ENCODE measurements at places on chromosomes 4 and X. TPM values are rescaled to one million over a fixed set of nuclear protein-coding genes. Genes with fewer than 3 reads are reported as not detected.

CYTL1 gene
- total RNA-seq = not detected

RBM47 gene
- total RNA-seq = not detected

ZNF711 gene
- total RNA-seq = 15.2 TPM

ADRA2C gene
- not detected for total RNA-seq

HTN1 gene
- not detected for total RNA-seq

SSX2B gene
- total RNA-seq = not detected

AIFM1 gene
- total RNA-seq = 25.8 TPM

SMIM20 gene
- 85.2 TPM for total RNA-seq

USP17L15 gene
- not detected for total RNA-seq

DKC1 gene
- total RNA-seq = 94.0 TPM

TIGD4 gene
- 3.1 TPM for total RNA-seq

NAP1L3 gene
- not detected for total RNA-seq

FRMD7 gene
- not detected for total RNA-seq

MAGEA12 gene
- not detected for total RNA-seq

PABPC1L2B gene
- not detected for total RNA-seq

GRCh38 chrX:14697451-14697850, 168.1 kb downstream of the GLRA2 start:
- DNase-seq = peak; percentile 85

DNA sequence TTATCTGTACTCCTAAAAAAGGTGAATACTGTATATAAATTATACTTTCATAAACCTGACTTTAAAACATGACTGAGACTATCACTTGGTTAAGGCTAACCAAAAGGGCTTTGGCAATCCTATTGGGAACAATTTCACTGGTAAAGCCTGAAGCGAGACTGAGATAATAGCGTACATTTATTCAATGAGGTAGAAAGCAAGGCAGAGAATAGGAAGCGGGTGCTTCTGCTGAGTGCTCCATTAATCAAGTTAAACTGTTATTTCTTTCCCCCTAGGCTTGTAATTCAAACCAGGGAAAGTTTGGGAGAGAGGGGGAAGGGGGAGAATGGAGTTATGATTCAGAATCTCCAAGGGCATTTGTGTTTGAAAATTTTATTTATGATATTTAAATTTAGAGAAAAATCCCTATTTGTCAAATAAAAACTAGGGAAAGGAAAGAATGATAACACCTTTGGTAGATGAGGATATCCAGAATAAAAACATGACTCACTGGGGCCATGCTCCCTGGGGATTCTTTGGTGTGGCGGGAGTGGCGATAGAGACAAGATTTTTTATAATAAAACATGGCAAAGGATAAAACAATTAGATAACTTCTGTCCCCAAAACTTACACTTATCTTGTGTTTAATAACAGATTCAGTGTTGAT, 34.6 kb upstream of the SORBS2 start:
- DNase-seq = no peak

- DNase-seq = no peak
Measured at GRCh38 chr4:40992472-40993295, 221.7 kb downstream of the APBB2 start.

DNA sequence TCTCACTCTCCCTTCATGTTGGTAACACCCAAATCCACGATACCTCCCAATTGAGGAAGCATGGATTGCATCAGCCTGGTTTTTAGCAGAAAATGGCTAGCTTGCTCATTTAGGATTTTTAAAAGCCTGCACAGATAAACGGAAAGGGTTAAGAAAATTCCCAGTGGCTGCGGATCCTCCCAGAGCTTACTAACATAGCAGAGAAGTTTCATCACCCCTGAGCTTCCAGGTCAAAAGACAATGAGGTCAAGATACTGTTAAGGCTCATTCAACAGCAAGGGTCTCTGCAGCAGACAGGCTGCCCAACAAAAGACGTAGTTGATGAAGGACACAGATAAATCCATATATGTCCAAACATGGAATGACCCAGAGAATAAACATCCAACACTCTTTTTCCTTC, 220.2 kb downstream of the ASMT start:
- DNase-seq = no peak

DNA sequence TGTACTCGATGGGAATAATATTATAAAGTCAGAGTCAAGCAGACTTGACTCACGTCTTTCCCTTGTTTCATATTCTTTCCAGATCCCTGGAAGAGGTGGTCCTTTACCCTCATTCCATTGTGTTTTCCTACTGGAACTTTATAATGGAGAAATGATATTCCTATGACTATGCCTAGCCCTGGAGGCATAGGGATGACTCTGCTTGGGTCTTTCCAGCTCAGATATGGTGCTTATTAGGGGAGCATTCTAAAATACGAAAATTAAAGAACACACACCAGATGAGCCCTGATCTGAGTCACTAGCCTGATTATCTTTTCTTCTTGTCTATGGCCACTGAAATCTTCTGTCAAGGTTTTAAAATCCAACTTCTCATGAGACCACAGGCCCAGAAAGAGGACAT, 231.4 kb downstream of the ANKRD50 start:
- DNase-seq = no peak

DNA sequence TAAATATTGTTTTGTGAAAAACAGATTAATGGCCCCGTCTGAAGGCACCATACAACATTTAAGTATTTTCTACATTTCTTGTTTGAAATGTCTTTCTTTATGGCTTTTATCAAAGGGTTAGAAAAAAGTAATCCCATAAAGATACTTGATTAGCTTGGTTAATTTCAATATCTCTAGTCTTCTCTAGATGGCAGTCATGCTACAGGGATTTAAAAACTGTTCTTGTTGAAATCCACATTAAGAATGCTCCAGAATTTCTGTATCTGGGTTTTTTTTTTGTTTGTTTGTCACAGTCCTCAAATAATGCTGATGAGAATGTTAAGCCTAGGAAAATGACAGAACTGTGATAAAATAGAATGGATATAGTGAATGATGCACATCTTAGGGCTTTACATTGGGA, 109.0 kb upstream of the AADAT start:
- peak; percentile 40 for DNase-seq

GRCh38 chrX:38102875-38103274, 96.5 kb downstream of the SYTL5 start:
- DNase-seq = no peak

- DNase-seq = no peak
Measured at GRCh38 chrX:29432534-29432933, 782.8 kb upstream of the MAGEB2 start.

DNA sequence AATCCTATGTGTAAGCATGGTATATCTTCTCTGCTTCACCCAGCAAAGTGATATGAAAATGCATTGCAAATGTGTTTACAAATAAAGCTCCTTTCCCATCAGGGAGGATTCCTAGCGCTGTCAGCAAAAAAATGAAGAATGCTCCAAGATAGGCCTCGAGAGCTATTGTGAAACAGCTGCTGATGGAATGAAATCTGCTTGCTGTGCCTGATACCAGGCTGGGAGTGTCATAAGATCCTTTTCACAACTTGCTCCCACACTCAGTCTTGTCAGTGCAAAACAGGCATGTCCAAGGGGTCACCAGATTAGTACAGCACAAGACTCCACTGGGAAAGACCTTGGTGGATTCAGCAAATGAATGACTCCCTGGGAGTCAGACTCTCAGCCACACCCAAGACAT, 34.1 kb downstream of the HNRNPH2 start:
- DNase-seq = no peak

DNA sequence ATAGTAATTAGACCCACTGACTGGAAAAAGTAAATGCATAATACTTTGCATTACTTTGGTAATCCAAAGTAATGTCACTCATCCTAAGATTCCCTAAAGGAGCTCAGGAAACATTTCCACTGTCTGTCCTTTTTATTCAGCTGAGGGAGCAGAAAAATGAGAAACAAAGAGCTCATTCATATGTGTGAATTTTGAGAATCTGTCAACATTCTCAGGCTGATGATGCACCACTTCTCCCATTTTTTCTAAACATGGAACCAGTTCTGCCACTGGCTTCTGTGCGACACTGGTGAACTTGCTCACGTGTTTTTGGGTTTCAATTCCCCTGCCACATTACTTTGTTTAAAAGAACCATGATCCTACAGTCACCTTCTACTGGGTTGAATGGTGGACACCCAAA, 28.4 kb upstream of the ADH7 start:
- no peak for DNase-seq

DNA sequence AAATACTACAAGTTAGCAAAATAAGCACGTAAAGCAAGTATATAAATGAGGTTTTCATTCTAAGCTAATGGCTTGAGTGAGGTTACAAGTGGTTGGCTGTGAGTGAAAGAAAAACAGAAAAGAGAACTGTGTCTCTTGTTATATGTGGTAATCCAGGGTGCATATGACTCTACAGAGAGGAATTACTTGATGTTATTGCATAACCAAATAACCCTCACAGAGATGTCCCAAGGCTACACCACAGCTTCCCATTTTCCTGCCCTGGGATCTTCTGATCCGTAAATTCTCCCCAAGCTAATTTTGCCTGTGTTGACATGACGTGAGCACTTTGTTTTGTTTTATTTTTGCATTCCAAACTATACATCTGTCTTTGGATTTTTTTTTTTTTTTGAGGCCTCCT, 470.0 kb upstream of the INTU start:
- DNase-seq = no peak

GRCh38 chr4:113531572-113531971, 230.0 kb downstream of the CAMK2D start:
- no peak for DNase-seq

GRCh38 chrX:78314561-78314960, 12.8 kb downstream of the CYSLTR1 start:
- DNase-seq = no peak

GRCh38 chr4:16617435-16617834, 281.0 kb downstream of the LDB2 start:
- DNase-seq = no peak

GRCh38 chr4:184599492-184600135, 49.6 kb downstream of the CASP3 start:
- no peak for DNase-seq

DNA sequence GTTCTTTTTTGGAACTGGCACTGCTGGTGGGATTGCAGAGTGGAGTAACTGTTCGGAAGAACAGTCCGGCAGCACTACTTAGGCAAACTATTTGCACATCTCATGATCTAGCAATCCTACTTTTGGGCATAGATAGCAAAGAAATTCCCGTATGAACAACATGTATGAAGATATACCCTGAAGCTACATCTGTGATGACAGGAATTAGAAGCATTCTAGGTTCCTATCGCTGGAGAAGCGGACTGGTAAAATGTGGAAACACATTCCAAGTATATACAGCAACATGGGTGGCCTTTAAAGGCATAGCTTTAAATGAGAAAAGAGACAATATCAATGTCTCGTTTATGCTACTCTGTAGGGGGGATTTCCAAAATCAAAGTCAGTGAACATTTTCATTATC, 3.1 kb downstream of the DCAF16 start:
- DNase-seq = no peak

DNA sequence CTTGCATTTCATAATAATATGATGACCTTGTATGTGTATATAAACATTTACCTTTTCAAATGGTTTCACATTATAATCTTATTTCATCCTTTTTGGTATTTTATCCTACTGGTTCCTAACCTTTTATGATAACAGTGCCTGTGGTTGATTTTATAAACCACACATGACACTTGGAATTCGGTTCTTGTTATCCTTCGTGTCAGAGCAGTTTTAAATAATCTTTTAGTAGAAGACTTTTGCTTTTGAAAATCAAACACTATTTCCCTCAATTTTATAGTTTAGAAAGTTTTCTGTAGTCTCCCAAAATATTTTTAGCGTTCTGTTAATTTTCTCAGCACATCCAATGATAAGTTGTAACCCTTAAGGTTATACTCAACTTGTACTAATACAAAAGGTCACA, 676.8 kb downstream of the RAPGEF2 start:
- no peak for DNase-seq

- no peak for DNase-seq
Measured at GRCh38 chr4:71472946-71473345, 134.1 kb downstream of the SLC4A4 start.

- peak; percentile 70 for DNase-seq
Measured at GRCh38 chr4:94452476-94453371, 982 bp downstream of the PDLIM5 start.

DNA sequence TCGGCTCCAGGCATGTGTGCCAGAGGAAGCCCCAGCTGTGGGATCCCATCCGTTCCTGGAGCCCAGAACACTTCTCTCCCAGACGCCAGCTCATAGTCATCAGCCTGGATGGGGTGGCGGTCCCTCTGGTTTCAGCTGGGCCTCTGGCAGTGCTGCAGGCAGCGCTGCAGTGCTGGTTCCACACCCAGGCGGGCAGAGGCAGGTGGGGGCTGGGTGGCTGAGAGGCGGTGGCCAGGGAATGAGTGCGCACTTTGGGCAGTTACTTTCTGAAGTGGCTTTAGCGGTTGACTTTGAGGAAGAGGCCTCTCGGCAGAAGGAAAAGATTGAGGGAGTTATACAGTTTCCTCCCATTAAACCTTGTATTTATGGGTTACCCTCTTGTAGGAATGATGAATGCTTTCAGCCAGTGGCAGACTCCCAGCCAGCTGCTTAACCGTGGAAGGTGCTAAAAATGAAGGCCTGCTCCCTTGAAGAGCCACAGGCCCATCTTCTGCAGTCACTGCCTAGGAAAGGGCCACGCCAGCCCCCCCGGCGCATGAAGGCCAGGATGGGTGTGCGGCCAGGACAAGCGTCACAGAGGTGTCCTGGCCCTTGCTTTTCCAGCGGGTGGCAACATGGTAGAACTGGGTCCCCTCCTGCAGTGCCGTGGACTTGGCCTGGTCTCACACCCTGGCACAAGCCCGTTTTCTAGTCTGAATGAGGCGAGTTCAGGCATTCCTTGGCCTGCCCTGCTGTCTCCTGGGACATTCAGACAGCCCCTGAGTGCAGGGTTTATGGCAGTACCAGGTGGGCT, 9.9 kb downstream of the TADA2B start:
- no peak for DNase-seq

DNA sequence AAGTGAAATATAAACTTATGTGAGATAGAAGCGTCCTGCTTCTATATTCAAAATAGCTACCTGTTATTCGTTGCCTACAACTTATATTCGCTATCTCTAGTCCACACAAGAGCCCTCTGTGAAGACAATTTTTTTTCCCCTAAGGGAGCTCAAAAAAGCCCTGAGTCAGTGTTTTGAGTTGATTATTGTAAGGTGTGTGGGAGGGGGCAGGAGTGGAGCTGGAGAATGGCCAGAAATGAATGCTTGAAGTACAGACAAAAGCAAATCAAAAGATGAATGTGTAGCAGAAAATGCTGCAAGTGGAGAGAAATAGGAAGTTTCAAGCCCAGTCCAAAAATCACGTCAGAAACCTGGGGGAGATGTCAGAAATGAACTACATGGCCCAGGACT, 655.0 kb upstream of the LCORL start:
- no peak for DNase-seq

DNA sequence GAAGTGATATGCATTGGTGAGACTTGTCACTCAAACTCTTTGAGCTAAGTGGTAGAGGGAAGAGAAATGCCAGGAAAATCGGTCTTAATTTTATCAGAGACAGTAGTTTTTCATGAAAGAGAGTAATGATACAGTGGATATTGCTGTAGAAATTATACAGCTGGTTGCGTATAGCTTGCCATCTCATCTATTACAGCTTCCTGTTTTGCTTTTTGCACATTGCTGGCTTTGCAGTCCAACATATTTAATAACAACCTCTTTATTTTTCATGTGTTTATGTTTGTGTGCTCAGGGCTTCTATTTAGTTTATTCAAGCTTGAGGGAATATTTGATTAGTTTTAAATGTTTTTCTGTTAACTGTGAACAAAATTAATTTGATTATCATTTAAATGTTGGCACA, 11.5 kb downstream of the SMAD1 start:
- DNase-seq = no peak

GRCh38 chr4:16544251-16544721, 318.0 kb upstream of the TAPT1 start:
- no peak for DNase-seq

All from Karpas-422 (cell line).